ENCODE measurements at places on chromosomes 4 and X.

- DNase-seq, result no peak
Observed at GRCh38 chrX:72526534-72527508, 45.8 kb downstream of the HDAC8 start.

DNA sequence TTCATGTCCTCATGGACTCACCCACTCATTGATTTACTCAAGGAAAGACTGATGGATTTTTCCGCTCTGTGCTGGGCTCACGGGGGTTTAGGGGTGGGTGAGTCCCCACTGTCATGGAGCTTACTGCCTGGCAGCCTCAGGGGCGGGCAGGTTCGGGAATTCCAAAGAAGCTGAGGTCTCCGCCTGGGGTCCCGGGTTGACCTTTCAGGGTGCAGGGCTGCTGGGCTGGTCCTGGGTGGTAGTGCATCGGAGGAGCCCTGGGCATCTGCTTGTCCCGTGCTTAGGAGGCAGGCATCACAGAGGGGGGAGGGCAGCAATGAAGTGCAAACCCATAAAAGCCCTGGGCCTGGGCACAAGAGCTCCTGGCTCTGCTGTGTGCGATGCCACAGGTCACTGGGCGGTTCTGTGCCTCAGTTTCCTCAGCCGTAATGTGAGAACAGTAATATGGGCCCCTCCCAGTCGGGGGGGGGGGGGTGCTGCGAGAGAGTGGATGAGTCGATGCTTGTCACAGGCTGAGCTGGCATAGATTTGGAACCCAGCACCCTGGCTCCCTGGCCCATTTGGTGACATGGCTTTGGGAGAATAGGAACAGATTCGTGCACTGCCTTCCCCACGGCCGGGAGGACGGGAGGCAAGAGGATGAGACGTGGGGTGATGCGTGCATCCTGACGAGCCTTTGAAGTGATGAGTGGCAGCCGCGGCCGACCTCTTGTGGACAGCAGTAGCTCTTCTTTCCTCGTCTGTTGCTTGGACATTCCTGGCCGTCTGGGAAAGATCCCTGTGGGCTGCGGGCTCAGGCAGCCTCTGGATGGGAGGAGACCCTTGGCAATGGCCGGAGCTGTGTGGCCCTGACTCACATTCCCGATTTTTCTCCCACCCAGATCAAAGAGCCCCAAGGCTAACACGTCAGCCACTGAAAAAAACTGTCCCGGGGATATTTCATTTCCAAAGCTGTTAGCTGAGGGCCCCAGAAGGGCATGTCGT, 42.0 kb downstream of the PSAPL1 start:
- no peak for DNase-seq

DNA sequence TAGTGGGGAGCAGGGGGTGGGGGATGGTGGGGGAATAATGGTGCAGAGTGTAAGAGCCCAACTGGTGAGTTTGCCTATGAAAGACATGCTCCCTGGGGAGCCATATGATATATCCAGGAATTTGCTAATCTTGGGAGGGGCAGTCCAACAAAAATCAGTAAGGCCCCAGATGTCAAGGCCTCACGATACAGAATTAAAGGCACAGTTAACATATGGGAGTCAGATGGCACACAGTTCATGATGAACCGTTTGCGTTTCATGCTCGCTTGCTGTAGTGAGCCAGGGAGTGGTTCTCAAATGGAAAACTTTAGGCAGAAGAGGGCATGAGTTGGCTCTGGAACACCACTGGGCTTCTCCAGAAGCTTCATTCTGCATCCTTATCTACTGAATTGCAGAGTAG, 33.9 kb upstream of the VCX2 start:
- no peak for DNase-seq

DNA sequence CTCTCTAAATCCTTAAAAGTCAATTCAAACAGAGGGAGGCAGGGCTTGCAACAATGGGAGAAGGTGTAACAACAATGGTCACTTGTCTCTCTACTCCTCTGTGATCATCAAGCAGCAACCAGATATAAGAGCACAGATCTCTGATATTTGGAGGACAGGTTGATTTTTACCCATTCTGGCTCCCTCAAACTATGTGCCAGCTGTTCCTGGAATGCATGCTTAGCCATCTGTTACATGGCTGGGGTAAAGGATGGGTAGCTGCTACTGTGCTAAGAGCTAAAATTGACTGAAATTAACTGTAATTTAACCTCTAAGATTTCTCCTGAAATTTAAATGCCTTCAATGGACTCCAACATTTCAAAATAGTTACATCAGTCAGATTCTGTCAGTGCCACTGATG, 1459.9 kb downstream of the PCDH7 start:
- DNase-seq, result no peak

GRCh38 chr4:116561768-116562167, 523.6 kb downstream of the TRAM1L1 start:
- no peak for DNase-seq
